ENCODE measurements at places on chromosomes 3 and 15.
A peak's percentile ranks its signal among the peaks of the same experiment; 100 is the strongest.

DNA sequence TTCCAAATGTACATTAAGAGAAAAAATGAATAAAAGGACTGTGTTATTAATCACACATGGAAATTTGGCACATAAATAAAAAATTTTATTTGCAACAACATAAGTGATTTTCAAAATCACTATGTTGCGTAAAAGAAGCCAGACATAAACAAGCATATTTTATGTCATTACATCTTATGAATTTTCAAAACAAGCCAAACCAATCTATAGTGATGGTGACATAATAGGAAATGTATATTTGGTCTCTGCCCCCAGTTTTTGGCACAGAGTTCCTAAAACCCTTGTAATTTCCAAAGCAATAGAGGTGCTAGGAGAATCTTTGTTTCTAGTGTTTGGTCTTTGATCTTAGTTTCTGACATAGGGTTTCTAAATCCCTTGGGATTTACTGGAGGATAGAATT, 543.3 kb downstream of the ZBBX start:
- no peak for DNase-seq

- no peak for DNase-seq
Measured at GRCh38 chr3:58471025-58471887, 20.6 kb upstream of the KCTD6 start.

DNA sequence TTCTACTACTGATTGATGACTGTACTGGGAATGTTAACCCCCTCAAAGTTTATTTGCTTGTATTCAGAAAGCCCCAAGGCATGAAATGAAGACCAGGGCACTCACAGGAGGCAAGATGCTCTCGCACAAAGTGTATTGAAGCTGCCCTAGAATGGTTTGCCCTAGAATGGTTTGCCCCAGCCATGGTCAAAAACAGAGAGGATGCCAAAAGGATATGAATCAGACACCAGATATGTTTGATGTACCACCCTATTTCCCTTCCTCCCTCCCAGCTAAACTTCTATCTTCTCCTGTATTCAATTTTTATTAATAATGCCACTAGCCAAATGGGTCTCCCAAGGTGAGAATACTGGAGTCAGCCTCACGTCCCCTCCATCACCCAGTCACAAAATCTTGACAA, 101.3 kb downstream of the TMCO5A start:
- no peak for DNase-seq

GRCh38 chr15:84967380-84967779, 14.3 kb upstream of the PDE8A start:
- DNase-seq: no peak

GRCh38 chr3:31041161-31041978, 146.9 kb upstream of the GADL1 start:
- peak; percentile 20 for DNase-seq

GRCh38 chr3:126448136-126448892, 27.4 kb downstream of the ZXDC start:
- DNase-seq: no peak

DNA sequence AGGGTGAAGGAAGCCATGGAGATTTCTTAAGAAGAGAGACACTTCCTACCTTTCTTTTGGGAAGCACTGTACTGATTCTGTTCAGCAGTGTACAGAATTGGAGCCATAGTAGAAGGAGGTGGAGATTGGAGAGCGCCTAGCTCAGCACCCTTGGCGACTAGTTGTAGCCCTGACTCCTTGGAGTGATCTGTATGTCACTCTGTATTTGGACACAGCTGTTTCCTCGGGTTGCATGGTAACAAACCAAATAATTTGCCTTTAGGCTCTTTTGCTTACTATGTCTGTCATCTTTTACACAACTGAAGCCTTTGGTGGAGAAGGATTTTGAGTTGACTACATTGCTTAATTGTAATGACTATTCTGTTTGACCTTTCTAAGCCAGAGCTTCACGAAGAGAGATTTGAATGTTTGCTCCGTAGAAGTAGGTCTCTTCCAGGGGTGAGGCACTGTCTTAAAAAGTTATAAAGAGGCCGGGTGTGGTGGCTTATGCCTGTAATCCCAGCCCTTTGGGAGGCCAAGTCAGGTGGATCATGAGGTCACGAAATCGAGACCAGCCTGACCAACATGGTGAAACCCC, 77.1 kb downstream of the AKAP13 start:
- DNase-seq: no peak

- DNase-seq: no peak
Measured at GRCh38 chr3:8312685-8313084, 188.9 kb upstream of the LMCD1 start.

- DNase-seq: no peak
Measured at GRCh38 chr15:33716025-33716424, 252.3 kb upstream of the CHRM5 start.

DNA sequence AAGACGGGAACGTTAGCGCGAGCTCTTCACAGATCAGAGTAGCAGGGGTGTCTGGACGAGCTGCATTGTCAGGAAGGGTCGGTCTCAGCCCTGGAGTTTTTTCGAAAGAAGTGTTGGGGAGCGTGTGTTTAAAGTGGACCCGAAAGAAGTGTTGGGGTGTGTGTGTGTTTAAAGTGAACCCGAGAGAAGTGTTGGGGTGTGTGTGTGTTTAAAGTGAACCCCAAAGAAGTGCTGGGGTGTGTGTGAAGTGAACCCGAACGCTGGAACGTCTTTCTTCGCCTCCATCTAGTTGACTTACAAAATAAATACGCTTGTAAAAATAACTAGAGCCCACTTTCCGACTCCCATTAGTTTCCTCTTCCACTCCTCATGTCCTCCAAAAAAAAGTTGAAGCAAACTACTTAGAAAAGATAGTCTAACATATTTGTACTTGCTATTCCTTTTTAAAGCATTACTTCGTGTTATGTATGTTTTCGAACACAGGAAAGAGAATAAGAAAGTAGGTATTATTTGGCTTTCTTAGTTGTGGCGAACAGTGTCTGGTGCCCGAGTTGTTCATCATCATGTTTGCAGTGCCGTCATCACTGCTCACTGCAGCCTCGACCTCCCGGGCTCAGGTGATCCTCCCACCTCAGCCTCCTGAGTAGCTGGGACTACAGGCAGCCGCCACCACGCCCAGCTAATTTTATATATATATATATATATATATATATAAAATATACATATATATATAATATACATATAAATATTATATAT, 1.0 kb downstream of the LRCH3 start:
- no peak for DNase-seq

GRCh38 chr3:157836022-157836421, 270.2 kb downstream of the SHOX2 start:
- DNase-seq: no peak

- DNase-seq: no peak
Measured at GRCh38 chr3:149487598-149488197, 13.2 kb downstream of the TM4SF4 start.

GRCh38 chr3:102926618-102927017, 491.8 kb downstream of the ZPLD1 start:
- no peak for DNase-seq

GRCh38 chr15:50256188-50257041, 9.1 kb downstream of the HDC start:
- DNase-seq: no peak

DNA sequence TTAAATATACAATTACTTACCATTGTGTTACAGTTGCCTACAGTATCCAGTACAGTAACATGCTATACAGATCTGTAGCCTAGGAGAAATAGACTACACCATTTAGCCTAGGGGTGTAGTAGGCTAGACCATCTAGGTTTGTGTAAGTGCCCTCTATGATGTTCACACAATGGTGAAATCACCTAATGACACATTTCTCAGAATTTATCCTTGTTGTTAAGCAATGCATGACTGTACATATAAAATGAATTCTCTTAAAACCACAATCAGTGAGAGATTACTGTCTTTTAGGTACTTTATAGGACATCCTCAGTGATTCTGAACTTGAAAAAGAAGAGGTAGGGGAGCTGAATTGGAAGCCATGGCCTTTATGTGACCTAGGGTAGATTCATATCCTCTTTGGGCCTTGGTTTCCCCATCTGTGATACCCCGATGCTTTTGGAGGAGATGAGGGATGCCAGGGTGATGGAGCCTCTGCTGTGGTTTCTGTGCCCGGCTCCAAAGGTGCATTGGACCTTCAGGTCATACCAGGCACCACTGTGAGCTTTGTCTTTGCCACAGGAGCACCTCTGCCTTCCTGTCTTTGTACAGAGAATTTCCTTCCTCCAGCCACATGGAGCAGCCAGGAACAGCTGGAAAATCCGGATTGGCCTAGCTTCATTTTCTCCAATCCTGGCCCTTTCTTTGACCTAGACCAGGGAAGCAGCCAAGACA, 51.9 kb upstream of the FLNB start:
- DNase-seq: no peak

DNA sequence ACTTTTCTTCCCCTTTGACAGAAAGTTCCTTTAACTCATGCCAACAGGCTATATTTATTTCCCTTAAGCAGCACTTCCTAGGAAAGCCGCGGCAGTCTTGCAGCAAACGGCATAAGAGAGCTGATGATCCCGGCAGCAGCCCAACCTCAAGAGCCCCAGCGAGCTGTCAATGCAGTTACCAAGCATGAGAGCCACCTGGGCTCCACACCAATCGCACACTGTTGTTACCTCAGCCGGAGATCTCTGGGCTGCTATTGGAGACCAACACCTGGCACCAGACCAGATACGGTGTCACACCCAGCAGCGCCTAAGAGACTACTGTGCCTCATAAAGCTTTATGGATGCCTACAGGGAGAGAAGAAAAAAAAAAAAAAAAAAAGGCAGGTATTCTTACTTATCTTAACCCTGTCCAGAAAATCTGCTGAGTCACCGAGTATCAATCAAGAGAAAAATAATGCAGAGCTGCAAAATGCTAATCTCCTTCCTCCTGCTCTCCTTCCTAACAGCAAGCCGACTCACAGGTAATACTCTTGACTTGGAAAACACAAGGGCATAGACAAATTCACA, 11.7 kb downstream of the ABCC5 start:
- DNase-seq: no peak

GRCh38 chr3:87626546-87626945, 350.2 kb upstream of the POU1F1 start:
- DNase-seq: no peak

- no peak for DNase-seq
Measured at GRCh38 chr15:73382115-73382514, 13.4 kb upstream of the HCN4 start.

GRCh38 chr15:86609275-86609674, 529.6 kb downstream of the AGBL1 start:
- no peak for DNase-seq

DNA sequence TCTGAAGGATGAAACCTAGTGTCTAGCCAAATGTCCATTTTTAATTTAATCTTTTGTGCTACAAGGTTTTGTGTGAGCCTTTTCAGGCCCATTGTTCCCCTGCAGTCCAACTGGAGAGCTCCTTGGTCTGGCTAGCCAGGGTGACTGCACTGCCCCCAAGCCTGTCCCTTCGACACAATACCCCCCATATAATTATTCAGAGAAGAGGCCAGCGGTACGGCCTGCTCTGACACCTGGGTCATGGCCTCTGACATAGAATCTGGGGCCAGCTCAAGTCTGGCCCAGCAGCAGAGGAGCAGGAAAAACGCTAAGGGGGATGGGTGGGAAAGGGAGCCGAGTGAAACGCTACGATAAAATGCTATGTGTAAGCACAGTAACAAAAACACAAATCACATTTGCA, 64.2 kb upstream of the PYGO1 start:
- DNase-seq: peak; percentile 74

- DNase-seq: no peak
Measured at GRCh38 chr3:195896361-195897080, 11.8 kb downstream of the TNK2 start.

DNA sequence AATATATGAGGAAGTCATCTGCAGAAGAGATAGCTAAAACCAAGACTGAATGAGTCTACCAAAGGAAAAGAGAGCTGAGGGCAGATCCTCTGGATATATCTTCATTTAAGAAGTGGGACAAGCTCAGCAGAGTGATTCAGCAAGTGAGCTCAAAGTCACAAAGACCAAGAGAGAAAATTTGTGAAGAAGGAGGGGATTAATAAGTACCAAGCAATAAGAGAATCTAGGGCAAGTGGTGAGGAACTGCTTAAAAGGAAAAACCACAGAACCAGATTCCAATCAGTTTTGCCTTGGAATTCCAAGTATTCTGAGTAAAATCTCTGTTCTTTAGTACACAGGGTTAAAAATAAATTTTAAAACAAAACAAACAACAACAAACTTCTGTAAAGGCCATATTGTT, 3.6 kb downstream of the EHHADH start:
- DNase-seq: no peak

DNA sequence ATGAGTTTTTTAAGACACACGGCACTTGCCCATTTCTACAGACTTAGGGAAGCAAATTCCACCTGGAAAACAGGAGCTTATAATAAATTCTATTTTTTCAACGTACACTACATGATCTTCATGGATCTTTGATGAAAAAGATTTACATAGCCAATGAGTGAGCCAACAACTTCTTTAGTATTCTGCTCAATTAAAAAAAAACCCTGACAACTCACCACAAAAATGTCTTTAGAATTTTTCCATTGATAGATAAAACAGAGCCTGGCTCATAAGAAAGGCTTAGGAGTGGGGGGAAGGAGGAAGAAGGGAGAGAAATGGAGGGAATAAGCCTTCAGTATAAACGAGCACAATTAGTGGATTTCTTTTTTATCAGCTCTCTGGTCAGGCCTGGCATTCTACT, 126.7 kb downstream of the ATP10A start:
- no peak for DNase-seq

DNA sequence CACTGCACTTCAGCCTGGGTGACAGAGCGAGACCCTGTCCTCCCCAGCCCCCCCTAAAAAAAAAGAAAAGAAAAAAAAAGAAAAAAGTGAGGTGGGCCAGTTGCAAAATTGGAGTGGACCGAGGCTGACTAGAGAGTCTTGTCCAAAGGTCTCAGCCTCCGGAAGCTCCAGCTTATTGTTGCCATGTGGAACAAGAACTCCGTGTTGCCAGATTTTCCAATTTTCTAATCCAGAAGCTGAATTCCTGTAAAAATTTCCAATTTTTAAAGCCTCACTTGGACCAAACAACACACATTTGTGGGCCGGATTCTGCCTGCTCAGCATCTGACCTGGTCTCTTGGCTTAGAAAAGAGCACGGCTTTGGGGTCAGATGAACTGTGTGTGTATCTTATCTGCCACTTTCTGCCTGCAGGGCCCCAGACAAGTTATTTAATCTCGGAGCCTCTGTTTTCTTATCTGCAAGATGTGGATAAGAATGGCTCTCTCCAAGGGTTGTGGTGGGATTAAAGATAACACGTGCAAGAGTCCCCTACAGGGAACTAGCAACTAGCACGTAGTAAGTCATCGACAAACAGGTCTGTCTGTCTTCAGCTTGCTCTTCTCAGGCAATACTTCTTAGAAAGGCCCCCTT, 73.7 kb upstream of the TLE3 start:
- DNase-seq: no peak

DNA sequence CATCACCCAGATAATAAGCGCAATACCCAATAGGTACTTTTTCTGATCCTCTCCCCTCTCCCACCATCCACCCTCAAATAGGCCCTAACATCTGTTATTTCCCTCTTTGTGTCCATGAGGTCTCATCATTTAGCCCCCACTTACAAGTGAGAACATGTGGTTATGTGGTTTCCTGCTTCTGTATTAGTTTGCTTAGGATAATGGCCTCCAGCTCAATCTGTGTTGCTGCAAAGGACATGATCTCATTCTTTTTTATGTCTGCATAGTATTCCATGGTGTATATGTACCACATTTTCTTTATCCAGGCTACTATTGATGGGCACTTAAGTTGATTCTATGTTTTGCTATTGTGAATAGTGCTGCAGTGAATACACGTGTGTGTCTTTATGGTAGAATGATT, 165.4 kb downstream of the MBNL1 start:
- DNase-seq: no peak
